ENCODE measurements at places on chromosomes 3 and 15.

GRCh38 chr15:40258544-40258943 is 19.7 kb downstream of the PAK6 start:
- DNase-seq, result no peak

- no peak for DNase-seq
Measured at GRCh38 chr3:39067286-39067685, 15.5 kb downstream of the WDR48 start.

GRCh38 chr3:123789760-123790159 is 94.4 kb downstream of the MYLK start:
- DNase-seq, result no peak

- DNase-seq, result no peak
Measured at GRCh38 chr3:19065027-19065426, 83.3 kb upstream of the KCNH8 start.

GRCh38 chr15:70026991-70027390 is 70.7 kb downstream of the TLE3 start:
- no peak for DNase-seq

DNA sequence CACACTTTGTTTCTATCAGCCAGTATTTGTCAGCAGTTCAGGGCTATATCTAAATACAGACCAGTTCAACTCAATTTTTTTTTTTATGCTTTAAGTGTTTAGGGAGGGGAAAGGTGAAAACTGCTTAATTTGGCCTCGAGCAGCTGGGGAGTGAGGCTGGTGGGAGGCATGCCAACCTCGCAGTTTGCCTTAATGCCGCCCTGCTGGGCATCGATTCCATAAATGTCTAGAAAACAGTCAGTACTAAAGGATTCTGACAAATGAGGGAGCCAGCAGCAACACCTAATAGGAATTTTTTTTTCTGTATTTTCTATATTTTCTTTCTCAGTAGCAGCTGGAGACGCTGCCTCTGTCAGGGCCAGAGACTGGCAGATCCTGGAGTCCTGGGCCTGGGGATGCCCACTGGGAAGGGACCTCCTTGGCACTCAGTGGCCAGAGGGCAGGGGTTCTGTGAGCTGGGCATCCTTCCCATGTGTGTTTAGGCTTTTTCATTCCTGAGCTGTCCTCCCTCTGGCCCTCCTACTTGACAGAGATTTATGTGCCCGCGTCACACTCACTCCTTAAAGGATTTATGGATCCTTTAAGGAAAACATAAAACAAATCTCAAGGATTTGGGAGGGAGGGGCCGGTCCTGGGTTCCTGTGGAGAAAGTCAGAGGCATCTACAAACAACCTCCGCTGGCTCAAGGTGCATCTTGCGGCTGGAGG is 117.8 kb downstream of the WNT5A start:
- DNase-seq, result no peak

- DNase-seq, result no peak
Measured at GRCh38 chr3:123140550-123140949, 61.2 kb upstream of the SEC22A start.

GRCh38 chr15:68623301-68623892 is 44.6 kb downstream of the CORO2B start:
- no peak for DNase-seq

DNA sequence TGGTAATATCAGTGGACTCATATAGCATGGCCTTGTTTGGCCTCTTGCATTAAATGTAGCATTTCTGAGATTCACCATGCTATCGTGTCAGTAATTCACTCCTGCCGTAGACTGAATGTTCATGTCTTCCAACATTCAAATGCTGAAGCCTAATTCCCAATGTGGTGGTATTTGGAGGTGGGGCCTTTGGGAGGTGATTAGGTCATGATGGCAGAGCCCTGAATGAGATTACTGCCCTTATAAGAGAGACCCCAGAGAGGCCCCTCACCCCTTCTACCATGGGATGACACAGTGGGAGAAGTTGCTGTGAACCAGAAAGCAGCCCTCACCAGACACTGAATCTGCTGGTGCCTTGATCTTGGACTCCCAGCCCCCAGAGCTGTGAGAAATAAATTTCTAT is 241.4 kb downstream of the VPS13C start:
- DNase-seq, result no peak

DNA sequence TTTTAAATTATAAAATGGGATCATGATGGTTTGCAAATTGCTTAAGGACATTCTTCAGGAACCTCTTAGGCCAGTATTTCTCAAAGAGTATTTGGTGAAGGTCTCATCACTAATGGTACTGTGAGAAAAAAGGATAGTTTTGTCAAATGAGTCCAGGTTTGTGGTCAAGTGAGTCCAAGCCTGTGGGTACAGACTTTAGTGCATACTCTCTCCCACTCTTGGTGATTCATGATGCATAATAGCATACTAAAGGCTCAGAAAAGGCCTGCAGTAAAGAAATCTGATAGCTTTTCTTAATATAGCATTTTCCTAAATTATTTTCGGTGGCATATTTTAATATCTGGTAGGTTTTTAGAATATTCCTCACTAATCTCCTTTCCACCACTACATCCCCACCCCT is 20.0 kb downstream of the BOC start:
- no peak for DNase-seq

DNA sequence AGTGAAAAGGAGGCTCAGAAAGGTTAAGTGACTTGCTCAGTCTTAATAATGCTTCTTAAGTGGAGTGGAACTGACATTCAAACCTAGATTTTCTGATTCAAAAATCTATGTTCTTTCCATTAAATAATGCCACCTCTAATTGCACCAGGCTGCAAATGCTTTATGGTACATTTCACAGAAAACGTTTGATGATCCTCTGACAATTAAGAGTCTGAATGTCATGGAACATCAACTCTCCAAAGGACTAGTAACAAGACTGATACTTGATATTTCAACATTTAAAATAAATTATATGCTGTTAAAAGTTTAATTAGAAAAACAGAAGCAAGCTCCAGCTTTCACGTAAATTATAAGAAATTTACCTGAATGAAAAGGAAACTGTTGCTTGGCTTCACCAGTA is 151.5 kb downstream of the TBL1XR1 start:
- no peak for DNase-seq

DNA sequence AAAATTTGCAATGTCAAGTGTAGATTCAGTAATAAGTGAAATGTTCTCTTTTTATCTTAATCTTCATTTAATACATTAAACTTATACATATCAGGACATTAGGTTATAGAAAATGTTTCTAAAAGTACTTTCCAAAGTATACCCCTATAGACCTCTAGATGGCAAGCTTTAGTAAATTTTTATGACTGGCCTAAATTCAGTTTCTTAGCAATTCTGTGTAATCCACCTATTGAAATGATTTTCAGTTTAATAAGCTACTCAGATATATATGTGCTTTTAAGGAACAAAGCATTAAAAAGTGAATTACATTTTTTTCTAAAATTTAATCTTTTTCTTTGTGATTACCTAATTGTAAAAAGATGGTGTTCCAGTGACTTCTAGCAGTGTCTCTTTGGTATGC is 342.2 kb downstream of the GBE1 start:
- no peak for DNase-seq

GRCh38 chr3:48403533-48404439 is 26.1 kb downstream of the PLXNB1 start:
- DNase-seq, result no peak

DNA sequence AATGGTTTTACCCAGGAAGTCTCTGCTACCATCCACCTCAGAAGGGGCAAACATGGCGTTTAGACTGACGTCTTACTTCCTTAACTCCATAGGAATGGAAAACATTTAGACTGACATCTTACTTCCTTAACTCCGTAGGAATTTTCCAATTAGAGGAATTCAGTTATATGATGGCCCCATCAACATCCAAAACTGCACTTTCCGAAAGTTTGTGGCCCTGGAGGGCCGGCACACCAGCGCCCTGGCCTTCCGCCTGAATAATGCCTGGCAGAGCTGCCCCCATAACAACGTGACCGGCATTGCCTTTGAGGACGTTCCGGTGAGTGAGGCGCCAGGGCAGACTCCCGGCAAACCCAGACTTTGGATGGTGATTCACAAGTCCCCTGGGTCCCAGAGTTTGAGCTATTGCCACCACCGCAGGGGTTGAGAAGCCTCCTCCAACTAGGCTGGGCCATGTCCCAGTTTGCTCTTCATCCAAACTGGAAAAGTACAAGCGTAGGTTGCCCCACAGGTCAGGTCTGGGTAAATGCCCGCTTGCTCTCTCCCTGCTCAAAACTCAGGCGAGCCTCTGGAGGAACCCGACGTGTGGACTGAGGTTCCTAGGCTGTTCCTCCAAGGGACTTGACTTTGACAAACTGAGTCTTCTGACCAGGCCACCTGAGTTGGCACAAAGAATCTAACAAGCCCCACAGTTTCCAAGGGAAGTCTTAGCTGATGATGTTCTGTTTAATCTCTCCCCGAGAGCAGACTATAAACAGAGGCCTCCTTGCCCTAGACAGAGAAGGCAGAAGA is 57.7 kb downstream of the MESD start:
- no peak for DNase-seq

GRCh38 chr3:25324954-25325655 is 103.0 kb upstream of the RARB start:
- no peak for DNase-seq

DNA sequence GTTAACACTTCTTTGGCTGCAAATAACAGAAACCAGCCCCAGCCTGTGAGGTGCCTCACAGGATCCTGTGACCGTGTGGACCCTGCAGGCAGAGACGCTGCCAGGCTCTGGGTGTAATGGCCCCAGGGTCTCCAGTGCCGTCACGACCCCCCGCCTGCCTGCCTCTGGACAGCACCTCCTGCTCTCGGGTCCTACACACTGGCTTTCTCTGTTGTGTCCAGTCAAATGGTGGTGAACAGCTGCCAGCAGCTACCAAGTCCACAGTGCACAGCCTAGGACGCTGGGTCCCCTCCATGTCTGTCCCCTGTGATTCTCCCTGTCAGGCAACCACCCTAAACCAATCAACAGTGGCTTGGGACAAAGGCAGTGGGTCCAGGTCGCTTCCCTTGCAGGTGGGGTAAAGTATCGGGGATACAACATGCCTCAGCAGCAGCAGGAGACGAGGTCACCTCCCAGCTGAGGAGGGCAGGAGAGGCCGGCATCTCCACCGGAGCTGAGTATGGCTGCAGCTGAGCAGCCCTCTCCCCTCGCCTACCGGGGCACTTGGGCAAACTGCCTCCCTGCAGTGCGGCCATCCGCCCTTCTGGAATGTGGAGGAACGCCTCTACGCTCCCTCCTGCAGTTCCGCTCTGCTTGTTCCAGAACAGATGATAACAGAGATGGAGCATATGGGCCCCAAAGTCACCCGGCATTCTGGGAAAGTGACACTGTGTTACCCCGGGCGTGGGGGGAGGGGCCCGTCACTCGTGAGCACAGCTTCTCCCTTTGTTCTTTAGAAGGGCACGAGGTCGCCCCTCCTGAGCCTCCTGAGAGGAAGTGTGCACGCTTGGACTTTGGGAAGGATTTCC is 21.1 kb upstream of the SKOR1 start:
- DNase-seq, result no peak

DNA sequence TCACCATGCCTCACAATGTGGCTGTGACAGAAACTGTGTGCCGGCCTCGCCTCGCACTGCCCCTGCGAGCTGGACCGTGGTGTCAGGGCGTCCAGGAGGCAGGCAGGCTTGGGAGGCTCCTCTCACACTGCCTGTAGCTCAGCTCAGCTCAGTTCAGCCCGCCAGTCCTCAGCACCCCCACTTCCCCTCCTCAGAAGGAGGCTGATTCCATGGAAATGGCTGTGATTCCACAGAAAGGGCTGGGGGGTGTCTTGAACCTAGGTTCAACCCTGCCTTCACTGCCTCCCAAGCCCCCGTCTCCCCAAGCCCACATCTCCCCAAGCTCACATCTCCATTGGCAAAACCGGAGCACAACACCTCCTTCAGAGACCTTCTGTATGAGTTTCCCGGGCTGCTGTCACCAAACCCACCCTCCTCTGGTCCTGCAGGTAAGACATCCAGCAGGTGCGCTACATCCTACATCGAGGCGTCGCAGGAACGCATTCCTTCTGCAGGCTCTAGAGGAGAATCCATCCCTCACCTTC is 94.0 kb downstream of the OCA2 start:
- no peak for DNase-seq

DNA sequence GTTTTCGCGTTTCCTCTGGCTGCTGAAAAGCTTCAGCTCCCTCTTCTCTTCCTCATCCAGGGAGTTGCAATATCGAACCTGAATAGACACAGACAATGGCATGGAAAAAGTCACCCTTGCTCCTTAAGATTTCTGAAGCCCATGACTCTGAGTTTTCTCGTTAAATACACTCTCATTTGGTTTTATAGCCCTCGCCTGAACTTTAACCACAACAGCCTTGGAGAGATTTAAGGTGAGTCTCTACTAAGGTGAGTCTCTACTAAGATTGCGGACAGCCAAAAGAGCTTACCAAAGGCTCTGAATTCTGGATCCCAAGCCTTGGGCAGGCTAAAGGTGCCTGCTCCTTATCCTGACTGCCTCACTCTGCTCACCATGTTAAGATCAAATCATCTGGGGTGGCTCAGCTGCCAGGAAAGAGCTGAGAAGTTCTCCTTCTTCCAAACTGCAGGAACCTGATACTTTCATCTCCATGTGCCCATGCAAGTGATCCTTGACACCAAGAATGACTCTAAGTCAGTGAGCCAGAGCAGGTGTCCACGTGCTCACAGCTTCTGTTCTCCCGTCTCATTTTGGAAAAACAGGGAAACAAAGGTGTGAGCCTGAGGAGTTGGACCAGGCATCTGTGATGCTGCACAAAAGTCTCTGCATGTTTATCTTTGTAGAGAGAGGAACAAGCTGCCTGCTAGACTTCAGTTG is 65.1 kb downstream of the PRICKLE2 start:
- DNase-seq, result no peak

DNA sequence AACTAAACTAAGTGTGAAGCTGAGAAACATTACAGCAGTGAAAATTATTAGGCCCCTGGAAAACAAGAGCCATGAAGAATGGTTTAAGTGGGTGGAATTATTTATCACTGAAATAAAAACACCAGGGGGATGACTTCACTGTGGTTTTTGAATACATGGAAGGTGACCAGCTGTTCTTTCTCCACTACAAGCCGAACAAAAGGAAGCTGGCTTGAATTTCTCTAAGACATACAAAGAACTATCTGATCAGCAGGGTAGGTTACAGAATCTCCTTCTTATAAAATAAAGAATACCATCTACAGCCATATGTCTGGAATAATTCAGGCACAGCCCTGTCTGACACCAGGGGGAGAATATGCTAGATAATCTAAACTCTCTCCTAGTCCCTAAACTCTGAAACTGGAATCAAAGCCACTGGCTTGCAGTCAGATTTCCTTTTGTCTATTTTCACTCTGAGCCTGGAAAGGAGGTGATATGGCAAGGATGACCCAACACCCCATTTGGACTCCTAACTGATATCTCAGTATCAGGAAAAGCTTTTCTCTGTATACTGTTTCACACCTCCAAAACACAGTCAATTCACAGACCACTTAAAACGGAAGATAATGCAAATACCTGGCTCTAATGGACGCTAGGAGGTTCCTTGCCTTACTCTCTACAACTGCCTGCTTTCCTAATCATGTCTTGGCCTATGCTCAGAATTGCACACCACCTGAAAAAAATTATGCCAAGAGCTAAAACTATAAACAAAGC is 31.2 kb downstream of the SPATA12 start:
- DNase-seq, result no peak

DNA sequence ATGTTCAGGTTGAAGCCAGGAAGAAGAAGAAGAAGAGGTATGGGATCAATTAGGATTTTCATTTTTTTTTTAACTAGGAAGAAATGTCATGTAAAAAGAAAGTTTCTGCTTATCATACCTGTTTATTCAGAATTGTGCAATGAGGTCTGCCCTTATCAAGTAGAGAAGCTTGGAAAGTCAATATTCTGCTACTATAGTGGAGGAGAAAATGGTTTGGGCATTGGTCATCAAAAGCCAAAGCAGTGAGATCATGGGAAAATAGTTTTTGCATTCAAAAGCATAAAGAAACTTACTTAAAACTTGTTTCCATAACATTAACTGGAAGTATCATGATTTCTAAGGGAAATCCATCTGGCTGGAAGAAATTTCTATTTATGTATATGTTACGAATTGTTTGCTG is 1239.2 kb downstream of the NSUN3 start:
- DNase-seq, result no peak

All from CD4-positive, alpha-beta T cell treated with Interleukin-17A for 4 hours (primary cell).